Activated CD4-positive, alpha-beta memory T cell treated with anti-CD3 and anti-CD28 coated beads for 36 hours (primary cell): ENCODE measurements at places on chromosomes 7 and 10. TPM values are rescaled to one million over a fixed set of nuclear protein-coding genes. Genes with fewer than 3 reads are reported as not detected.

GRCh38 chr10:11794566-11794965 is 28.6 kb upstream of the PROSER2 start:
- no peak for DNase-seq

- peak; percentile 96 for DNase-seq
Measured at GRCh38 chr10:32378363-32379317, 31.7 kb upstream of the EPC1 start.

The RTKN2 gene
- 5.1 TPM for total RNA-seq

The ADCYAP1R1 gene
- not detected for total RNA-seq

DNA sequence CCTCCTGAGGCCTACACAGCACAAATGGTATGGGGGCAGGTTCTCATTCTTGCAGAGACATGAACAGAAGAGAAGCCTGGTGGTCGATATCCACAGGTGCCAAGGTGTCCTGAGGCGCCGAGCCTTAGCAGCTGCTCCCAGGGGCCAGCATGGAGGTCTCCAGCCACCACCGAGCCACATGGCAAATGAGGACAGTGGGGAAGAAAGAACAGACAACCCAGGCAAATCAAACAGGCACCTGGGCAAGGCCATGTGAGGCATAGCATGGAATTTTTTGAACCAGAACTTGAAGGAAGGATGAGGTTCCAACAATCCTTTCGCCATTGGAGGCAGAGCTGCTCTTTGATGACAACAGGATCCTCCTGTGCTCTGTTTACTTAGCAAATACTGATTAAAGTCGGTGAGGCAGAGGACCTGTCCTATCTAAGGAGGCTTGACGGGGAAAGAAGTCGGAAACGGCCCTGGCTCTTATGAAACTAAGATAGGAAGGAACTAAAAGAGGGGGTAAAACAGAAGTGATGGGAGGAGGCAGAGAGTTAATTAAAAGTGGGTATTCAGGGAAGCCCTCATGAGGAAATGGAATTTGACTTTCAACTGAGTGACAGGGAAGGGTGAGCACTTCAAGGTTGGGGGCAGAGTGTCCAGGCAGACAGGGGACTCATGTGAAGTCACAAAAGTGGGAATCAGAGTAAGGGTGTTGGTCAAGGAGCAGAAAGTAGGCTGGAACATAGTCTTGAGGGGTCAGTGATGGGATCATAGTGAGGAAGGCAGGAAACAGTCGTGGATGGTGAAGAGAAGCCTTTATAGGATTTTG is 8.6 kb upstream of the CALML3 start:
- DNase-seq = no peak

DNA sequence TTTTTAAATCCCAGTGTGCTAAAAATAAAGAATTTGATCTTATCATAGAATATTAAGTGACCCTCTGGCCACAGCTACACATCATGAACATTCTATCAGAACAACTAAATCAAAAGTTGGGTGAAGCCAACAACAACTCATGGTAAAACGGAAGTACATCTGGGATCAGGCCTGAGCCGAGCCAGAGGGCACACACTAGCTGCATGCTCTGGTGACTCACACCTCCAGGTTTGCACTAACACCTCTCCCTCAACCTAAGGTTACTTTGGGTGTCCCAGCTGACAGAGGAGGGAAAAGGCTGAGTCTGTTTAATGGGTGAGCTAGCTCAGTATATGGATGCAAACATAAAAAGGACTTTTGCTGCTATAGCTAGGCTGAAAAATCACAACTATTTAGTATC is 281.6 kb downstream of the HGF start:
- no peak for DNase-seq

GRCh38 chr7:13092708-13093005 is 405.2 kb downstream of the ARL4A start:
- no peak for DNase-seq

DNA sequence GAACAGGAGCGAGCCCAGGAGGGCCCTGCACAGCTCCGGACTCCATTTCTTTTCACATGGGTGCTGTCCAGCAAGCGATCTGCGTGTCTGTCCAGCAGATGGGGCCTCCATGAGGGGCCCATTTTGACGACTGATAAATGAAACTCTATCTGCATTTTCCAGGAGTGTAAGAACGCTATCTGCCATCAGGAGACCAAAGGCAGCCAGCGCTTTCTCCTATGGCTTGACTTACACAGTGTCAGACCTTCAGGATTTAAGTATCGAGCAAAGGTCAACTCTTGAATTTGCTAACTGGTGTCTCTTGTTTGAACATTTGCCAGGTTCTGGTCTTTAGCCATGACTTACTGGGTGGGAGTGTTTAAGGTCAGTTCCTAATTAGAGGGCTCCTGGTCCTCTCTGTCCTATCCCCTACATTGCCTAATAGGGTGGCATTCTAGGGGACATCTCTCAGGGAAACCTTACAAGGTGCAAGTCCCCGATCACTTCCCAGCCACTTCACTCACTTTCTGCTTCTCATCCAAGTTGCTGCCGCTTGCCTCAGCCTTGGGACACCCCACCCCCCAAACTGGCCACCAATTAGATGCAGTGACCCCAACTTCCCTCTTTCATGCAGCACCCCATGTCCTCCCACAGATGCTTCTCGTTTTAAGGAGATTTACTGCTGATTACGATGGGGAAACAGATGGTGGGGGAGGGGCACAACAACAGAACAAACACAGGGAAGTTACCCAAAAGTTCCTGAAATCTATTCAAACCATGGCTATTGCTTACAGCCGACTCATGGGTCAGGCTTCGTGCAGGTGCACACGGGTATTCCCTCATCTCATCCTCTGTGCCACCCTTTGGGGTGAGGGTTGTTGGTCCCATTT is 20.0 kb downstream of the VSIR start:
- DNase-seq = no peak

The BCAP29 gene
- 42.3 TPM for total RNA-seq

- DNase-seq = no peak
Measured at GRCh38 chr7:103076764-103077163, 1.8 kb downstream of the ARMC10 start.

DNA sequence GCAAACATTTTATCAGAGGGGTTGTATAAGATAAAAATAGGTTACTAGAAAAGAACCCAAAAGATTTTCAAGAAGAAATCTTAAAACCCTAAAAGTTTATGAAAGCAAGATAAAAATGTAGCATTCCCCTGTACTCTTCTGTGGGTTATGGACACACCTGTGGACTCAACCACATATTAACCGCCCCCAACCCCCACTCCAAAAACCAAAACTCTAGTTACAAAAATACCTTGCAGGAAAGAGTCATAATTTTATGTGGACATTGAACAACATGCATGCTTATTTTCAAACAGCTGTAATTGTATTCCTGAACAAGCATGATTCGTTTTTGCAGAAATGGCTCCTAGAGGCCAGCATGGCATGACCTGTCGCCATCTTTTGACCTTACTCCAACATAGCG is 466.9 kb downstream of the PHTF2 start:
- no peak for DNase-seq

DNA sequence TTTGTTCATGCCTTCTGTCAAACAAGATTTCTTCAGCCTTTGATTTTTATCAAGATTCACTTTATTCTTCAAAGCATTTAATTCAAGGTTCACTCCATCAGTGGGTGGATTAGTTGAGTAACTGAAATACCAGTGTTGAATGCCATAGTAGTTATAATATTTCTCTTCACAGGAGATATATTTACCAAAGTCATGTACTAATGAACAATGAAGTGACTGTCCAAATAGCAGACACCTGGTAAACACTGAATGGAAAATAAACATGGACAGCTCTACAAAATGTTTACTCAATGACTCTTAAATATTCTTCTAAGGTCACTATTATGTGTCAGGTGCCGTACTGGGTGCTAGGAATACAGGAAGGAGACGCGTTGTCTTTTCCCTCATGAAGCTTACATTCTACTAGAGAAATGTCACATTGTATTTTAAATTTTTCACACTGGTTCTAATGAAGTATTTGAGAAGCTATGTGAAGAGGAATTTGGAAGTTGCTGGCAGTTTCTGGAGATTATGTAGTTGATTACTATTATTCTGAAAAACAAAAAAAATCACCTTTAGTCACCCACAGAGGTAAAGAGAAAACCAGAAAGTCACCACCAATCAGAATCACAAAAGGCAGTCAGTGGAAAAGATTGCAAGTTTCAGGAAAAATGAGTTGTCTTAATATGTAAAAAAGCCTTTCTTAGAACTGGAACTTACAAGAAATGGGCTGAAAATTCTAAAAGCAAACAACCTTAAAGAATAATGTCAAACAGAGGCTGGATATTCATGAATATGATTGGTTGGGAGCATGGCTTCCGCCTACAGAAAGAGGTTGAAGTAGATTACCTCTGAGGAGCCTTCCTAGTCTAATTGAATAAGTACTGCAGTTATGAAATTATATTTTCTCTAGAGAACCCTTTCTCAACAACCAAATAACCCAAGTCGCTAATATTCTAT is 84.5 kb downstream of the RTKN2 start:
- peak; percentile 25 for DNase-seq

The ITIH5 gene
- not detected for total RNA-seq

GRCh38 chr10:22854935-22855421 is 72.9 kb upstream of the ARMC3 start:
- no peak for DNase-seq

- no peak for DNase-seq
Measured at GRCh38 chr7:101555269-101555920, 73.7 kb downstream of the MYL10 start.

DNA sequence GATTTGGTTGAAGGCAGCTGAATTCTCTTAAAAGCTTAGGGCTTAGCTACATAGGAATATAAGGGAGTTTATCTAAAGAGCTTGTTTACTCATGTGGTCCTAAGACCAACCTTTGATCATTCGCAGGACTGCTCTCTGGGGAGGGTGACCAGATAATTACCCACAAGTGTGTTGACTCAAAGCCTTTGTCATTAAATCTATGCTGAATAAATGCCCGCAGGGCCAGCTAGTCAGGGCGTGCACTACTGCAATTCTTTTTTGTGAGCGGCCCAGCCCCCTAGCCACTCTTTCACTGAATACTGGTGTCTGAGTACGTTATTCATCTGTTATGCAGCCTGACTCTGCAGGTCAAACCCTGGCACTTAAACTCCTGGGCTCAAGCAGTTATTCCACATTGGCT is 69.6 kb downstream of the AKAP9 start:
- DNase-seq = no peak
